ENCODE measurements at places on chromosomes 13 and 19. TPM values are rescaled to one million over a fixed set of nuclear protein-coding genes. Genes with fewer than 3 reads are reported as not detected.

GRCh38 chr13:21429211-21429610, 29.9 kb downstream of the ZDHHC20 start:
- H3K27ac ChIP-seq, result no peak overlapping the region
- no peaks in the 10 kb centered on the region for H3K27me3 ChIP-seq
- no peaks in the 10 kb centered on the region for H3K4me1 ChIP-seq
- no peaks in the 10 kb centered on the region for H3K36me3 ChIP-seq
- H3K4me3 ChIP-seq, result no peak overlapping the region
- DNase-seq, result no peak

Gene ZNF302
- 42.5 TPM for total RNA-seq

DNA sequence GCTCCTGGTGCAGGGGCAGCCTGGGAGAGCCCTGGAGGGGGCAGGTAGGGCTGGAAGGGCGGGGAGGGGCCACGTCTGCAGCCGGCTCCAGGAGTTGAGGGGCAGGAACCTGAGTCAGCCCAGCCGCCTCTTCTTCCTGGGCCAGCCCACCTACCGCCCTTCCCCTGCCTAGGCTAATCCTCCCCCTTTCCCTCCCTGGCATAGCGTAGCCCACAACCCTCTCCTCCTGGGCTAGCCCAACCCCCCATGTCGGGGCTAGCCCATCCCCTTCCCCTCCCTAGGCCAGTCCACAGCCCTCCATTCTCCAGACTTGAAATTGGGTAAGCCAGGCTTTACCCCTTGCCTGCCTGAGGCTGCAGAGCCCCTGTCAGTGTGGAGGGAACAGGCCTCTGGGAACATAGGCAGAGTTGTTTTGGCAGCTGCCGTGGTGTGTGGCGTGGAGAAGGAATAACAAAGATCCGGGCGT, 20.6 kb upstream of the WDR18 start:
- H3K4me3 ChIP-seq, result no peak overlapping the region
- peaks cover 4% of the 10 kb centered on the region for H3K36me3 ChIP-seq
- H3K27me3 ChIP-seq, result no peaks in the 10 kb centered on the region
- no peak overlapping the region for H3K27ac ChIP-seq

GRCh38 chr13:44961997-44962396, 27.3 kb downstream of the NUFIP1 start:
- no peak overlapping the region for H3K4me3 ChIP-seq
- H3K27ac ChIP-seq, result no peak overlapping the region
- no peaks in the 10 kb centered on the region for H3K27me3 ChIP-seq
- DNase-seq, result no peak

Gene COX7A1
- total RNA-seq, result 3,091 TPM

DNA sequence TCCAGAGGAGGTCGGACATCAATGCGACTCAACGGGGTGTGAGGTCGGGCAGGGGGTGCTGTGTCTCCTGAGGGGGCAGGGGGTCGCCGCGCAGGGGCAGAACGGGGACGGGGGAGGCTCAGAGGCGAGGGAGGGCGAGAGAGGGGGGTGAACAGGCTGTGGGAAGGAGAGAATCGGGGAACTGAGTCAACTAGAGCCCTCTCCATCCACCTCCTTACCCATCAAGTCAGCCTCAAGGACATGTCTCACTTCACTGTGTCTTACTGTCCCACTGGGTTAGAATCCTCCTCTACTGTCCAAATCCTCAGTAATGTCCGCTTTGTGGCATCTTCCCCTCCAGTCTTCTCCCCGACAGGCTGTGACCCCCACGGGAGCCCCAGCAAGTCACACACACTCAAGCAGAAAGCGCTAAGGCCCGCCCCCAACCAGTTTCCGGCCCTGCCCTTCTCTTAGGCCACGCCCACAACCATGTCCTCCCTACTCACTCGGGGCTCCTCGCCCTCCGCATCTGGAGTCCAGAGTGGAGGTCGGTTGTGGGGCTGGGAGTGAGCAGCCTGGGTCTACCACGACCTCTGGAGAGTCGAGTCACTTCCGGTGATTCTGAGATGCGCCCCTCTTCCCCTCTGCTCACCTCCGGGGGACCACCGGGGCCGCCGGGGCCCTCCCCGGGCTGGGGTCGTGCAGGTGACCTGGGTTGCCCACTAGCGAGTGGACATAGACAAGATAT, 9.3 kb downstream of the PLEKHA4 start:
- H3K4me1 ChIP-seq, result no peaks in the 10 kb centered on the region
- DNase-seq, result no peak
- H3K4me3 ChIP-seq, result peak overlapping the region; percentile 32
- no peaks in the 10 kb centered on the region for H3K36me3 ChIP-seq

- H3K27me3 ChIP-seq, result no peaks in the 10 kb centered on the region
- no peaks in the 10 kb centered on the region for H3K36me3 ChIP-seq
- DNase-seq, result no peak
- H3K27ac ChIP-seq, result no peak overlapping the region
- no peak overlapping the region for H3K4me3 ChIP-seq
- no peaks in the 10 kb centered on the region for H3K4me1 ChIP-seq
Observed at GRCh38 chr13:38868399-38868798, 122.2 kb downstream of the STOML3 start.

DNA sequence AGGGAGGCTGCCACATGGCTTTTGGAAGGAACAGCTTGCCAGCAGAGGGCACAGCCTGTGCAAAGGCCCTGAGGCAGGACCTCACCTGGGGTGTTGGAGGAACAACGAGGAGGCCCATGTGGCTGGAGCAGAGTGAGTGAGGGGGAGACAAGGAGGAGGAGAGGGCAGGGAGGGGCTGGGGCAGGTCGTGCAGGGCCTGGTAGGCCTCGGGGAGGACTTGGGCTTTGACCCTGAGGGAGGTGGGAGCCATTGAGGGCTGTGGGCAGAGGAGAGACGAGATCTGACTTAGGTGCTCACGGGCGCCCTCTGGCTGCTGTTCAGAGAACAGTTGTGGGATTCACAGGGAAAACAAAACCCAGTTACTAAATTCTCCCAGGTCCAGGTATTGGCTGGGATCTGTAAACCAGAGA, 25.2 kb downstream of the ZNRF4 start:
- no peaks in the 10 kb centered on the region for H3K4me1 ChIP-seq
- H3K36me3 ChIP-seq, result no peaks in the 10 kb centered on the region
- DNase-seq, result no peak
- no peak overlapping the region for H3K27ac ChIP-seq
- no peak overlapping the region for H3K4me3 ChIP-seq
- peaks cover 62% of the 10 kb centered on the region for H3K27me3 ChIP-seq

All from heart right ventricle (tissue), 16 donors.